ENCODE measurements at places on chromosomes 2 and 18. TPM values are rescaled to one million over a fixed set of nuclear protein-coding genes. Genes with fewer than 3 reads are reported as not detected.

KCNS3 gene
- total RNA-seq: 2.5 TPM

SNTG2 gene
- not detected for total RNA-seq

DNA sequence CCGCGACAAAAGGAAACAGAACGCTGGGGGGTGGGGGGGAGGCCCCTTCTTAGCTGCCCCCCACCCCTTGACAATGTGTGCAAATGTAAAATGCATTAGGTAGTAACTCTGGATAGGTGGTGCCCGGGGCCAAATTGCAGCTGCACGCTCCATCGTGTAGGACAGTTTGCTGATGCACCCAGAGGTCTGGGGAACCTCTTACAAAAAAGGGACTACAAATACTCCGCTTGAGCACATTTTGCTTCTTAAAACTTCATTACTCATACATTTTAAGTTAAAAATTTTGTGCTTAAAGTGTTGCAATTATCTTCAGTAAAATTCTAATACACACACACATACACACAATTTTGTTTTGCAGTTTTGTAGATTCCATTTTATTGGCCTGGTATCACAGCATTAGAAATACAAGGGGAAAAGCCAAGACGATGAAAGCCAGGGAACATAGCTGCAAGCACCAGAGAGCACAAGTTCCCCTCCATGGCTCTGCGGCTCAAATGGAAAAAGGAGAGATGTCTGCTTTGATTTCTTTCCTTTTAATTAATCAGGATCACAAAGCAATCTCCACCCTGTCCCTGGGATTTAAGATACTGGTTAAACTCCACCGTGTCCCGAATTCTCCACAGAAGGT lies 582.1 kb downstream of the ZEB2 start:
- no peak for DNase-seq

- DNase-seq: no peak
Observed at GRCh38 chr2:129821445-129821844, 158.0 kb upstream of the RAB6C start.

DNA sequence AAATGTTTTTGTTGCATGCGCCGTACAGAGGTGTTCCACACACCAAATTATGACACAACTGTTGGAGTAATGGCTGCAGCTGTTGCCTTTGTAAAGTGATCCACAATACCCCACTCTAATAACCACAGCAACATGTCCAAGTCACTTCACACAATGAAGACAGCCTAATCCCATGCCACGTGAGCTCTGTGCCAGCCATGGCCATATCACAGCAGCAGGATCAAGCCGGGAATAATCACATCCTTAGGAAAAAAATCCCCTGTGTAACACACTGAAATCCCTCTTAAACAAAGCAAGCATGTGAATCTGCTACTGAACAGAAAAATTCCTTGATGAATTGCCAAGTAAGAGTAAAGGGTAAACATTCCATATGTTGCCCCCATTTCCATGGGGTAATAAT lies 179.5 kb upstream of the PARD3B start:
- no peak for DNase-seq

DNA sequence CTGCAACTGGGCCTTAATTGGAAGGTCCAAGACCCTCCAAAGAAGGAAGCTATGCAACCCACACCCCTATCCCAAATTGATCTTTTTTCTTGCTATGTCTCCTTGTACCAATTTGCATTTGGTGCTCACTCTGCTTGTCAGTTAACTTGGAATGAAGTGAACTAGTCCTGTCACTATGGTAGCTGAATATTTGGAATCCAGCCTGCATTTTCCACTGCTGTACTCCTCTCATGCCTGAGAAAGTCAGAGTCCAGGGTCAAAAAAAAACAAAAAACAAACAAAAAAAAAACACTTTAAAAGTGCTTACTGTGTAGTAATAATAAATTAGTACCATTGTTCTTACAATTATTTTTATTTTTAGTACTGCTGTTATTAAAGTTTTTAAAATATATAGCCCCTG lies 462.8 kb upstream of the SLC8A1 start:
- no peak for DNase-seq

DNA sequence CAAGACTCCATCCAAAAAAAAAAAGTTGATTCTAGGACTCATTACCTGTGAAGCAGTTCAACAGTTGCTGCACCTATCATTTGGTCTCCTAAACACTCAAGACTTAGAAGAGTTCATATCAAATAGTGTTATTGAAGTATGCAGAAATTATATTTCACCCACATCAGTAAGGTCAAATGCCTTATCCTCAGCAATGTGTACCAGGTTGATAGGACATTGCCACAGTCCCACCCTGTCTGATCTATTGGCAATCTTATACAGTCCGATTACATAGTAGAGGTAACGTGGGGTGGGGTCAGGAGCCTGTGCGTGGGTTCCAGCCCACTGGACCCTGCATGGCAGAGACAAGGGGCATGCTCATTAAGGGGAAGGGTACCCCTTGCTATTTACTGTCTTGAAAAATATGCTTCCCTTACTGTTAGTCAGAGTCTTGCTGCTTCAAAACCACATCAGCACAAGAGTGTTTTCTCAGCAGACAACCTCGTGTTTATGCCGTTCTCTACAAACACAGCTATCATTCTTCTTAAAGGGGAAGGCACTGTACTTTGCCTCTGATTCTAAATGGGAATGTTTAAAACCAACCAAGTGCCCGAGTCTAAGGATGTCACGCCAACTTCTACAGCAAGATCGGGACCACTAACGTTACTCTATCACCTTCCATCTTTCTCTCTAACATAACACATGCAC lies 115.2 kb downstream of the MTCL1 start:
- DNase-seq: no peak

All from Karpas-422 (cell line).